ENCODE measurements at places on chromosomes 5 and 9. TPM values are rescaled to one million over a fixed set of nuclear protein-coding genes. Genes with fewer than 3 reads are reported as not detected.

DNA sequence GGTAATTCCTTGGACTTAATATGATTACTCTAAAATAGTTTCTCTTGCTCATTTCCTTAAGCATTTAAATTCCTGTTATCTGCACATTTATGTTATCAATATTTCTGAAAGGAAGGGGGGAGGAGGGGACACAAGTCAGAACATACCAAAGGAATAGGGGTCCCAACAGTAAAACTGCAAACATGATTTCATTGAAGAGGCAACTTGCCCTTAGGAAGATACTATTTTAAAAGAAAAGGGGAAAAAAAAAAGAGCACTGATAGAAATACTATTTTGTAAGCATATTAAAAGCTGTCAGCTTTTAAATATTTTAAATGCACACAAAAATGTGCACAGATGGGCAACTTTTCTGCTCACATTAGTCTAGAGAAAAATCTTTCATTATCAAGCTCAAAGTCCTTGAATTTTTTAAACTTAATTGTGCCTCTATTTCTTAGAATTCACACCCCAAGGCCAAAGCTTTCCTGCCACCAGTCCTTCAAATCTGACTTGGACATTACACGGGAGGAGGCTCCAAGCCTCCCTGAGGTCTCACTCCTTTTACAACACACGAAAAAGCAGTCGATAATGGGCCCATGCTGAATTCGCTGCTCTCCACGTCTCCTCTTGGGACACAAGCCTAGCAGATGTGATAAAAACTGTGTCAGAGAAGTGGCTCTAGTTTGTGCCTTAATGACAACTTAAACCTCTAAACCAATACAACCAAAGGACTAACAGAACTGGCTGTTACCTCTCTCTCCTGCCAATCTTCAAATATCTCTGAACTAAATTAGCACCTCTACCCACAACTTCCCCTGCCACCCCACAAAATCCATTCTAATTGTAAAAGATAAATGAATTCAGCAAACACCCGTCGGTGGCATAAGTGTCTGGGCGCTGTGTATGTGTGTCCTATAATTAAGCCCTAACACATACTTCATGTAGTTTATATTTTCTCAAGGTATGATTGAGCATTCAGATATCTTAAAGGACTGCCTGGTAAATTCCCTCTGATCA, 154.3 kb downstream of the DENND1A start:
- no peak for DNase-seq

- DNase-seq = no peak
Measured at GRCh38 chr5:39031041-39031440, 43.2 kb downstream of the RICTOR start.

GRCh38 chr5:4023753-4024335, 428.2 kb downstream of the IRX1 start:
- no peak for DNase-seq

DNA sequence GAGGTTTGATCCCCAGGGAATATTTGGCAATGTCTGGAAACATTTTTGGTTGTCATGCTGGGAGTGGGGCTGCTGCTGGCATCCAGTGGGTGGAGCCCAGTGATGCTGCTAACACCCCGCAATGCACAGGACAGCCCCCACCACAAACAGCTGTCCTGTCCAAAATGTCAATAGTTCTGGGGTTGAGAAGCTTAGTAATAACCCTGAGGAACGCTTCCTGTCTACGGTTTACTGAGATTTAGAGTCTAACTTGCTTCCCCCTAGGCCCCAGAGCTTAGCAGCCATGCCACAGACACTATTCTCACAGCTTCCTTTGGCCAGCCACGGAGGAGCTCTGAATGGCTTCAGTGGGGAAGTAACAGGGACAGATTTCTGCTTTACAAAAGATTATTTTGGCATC, 66.5 kb downstream of the MSX2 start:
- no peak for DNase-seq

DNA sequence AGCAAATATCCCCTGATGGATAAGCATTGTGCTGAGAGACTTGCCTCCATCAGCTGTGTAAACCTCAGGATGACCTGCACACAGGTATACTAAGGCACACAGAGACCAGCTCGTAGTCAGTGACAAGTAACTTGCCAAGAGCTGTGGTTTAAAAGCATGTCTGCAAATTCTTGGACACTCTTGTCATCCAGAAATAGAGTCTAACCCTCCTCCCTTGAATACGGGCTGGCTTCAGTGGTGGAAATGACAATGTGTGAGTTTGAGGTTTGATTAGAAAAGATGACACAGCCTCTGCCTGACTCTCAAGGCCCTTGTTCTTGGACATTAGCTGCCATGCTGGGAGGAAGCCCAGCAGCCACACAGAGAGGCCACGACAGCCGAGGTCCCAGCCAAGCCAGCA, 114.4 kb downstream of the GADD45G start:
- no peak for DNase-seq

DNA sequence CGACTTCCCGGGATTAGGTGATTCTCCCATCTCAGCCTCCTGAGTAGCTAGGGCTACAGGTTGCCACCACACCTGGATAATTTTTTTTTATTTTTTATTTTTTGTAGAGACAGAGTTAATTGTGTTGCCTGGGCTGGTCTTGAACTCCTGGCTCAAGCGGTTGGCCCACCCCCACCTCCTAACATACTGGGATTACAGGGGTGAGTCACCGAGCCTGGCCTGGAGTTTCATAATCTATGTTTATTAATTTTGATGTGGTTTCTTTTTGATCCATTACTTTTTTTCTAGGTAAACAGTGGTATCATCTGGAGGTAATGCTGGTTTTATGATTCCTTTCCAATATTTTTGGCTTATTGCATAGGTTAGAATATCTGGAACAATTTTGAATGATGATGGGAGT, 54.2 kb downstream of the KIAA1958 start:
- no peak for DNase-seq

DNA sequence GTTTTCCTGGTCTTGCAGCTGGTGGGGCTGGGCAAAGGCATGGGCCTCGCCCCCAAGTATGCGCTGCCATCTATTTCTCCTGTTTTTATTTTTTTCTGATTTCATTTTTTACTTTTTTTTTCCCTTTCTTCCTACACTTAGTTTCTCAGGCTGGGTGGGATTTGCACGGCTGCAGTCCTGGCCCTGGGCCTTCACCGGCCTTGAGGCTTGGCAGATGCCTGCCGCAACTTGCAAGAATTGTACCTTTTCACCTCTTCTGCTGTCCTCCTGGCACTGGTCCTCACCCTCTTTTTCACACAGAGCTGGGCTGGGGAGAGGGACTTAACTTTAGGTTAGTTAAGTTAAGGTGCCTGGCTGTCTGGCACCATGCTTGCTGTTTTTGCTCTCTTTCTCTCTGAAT, 10.3 kb upstream of the IRGM start:
- DNase-seq = no peak

DNA sequence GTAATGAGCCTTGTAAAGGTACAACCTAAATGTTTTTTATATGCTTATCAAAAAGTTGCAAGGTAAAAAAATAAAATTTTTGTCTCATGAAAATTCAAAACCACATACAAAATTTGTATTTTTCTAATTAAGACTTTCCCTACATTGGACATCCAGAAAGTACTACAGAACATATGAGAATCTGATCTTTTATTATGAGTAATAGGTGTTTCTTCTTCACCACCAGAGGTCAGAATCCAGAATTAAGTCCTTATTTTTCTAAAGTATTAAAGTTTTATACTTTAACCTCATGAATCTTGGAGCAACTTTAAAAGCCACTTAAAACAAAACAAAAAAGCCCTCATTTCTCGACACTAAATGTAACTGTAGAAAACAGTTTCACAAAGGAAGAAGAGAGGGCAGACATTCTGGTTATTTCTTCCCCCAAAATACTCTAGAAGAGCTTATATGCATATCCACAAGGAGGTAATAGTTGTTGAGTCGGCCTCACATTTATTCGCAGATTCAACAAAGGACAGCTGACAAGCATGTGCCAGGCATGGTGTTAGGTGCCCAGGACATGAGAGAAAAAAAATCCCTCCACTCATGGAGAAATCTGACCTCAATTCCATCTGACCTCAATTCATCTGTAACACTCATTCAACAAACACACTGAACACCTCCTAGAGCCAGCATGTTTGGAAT, 69.3 kb downstream of the MLLT3 start:
- no peak for DNase-seq

DNA sequence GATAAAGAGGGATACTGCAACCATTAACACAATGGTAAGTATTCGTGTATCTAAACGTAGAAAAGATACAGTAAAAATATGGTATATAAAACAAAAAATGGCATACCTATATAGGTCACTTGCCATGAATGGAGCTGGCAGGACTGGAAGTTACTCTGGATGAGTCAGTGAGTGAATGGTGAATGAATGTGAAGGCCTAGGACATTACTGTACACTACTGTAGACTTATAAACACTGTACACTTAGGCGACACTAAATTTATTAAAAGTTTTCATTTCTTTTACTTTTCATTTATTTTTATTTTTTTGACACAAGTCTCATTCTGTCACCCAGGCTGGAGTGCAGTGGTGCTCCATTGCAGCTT, 14.1 kb downstream of the TDRD7 start:
- no peak for DNase-seq

DNA sequence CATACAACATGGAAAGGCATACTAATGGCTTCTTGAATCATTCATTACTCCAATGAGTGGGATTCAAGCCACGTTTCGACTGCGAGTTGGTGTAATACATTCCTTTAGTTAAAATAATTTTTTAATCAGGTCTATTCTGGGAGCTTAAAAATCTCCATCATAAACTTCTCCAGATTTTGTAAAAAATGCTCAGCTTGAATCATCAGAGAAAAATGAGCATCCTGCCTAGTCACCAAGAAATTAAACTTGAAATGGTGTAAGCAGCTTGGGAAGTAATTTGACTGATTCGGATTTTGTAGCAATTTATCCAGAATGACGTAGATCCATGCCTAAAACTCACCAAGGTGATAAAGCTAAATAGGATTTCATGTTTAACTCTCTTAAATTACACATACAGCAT, 165.7 kb downstream of the SLCO4C1 start:
- no peak for DNase-seq

DNA sequence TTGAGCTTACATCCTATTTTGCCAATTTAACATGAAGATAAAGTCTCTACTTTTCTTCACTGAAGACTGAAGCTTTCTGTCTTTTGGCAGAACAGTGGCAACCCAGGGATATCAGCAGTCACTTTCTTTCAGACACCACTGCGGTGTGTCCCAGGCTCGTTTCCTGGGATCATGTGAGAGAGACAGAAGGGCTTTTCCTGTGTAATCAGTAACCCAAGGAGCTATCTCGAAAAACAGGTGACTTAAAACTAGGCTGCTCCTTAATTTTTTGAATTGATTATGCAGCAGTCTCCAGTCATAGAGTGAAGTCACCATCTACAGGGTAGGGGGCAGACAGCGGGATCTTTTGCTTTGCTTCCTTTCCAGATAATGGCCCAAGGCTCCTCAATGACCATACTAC, 68.5 kb downstream of the ZNF462 start:
- no peak for DNase-seq

GRCh38 chr9:37486256-37486615, 488 bp downstream of the POLR1E start:
- DNase-seq = no peak

DNA sequence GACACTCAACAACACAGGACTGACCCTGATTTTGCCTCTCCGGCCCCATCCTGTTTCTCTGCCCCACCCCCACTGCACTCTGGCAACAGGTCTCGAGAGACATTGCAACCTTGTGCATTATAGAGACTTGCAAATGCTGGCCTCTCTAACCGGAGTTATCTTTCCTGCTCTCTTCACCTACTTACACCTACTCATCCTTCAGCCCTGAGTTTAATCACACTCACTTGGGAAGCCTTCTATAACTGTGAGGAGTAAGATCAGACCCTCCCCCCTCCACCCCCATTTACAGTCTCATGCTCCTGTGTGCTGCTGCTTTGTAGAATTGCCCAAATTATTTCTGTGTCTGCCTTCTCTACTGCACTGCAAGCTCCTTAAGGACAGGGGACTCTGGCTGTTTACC, 42.8 kb downstream of the WWC1 start:
- DNase-seq = no peak

DNA sequence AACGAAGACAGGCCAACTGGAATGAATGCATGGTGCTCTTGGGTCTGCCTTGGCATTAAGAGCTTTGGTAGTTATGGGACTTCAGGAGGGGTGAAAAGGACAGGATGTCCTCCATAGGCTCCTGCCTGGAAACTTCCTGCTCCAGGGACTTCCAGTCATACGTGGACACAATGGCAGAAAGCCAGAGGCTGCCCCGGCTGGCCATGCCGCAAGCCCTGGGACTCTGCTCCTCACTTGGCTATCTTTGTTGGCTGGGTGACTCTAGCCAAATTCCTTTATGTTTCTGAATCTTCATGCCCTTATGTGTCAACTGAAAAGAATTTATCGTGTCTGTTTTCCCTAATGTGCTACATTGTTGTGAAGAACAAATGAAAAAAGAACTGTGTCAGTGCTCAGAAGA, 136.9 kb downstream of the SIL1 start:
- no peak for DNase-seq

GRCh38 chr5:27479859-27480258, 441.5 kb upstream of the CDH9 start:
- DNase-seq = no peak

GRCh38 chr9:82208741-82209450, 220.3 kb downstream of the SPATA31D1 start:
- DNase-seq = no peak

Gene KCNMB1
- total RNA-seq = not detected

Gene MAMDC2
- not detected for total RNA-seq

Gene ACSL6
- 4.6 TPM for total RNA-seq

Gene TAF11L13
- not detected for total RNA-seq

Gene PCDHGA10
- total RNA-seq = not detected

Gene PCDHB2
- total RNA-seq = not detected

Gene SPINK7
- not detected for total RNA-seq

All from activated naive CD8-positive, alpha-beta T cell treated with anti-CD3 and anti-CD28 coated beads for 36 hours (primary cell).